ENCODE measurements at places on chromosomes 2 and 18.

- DNase-seq: no peak
These were observed 20.4 kb upstream of the MTERF4 start for GRCh38 chr2:241122376-241123002.

DNA sequence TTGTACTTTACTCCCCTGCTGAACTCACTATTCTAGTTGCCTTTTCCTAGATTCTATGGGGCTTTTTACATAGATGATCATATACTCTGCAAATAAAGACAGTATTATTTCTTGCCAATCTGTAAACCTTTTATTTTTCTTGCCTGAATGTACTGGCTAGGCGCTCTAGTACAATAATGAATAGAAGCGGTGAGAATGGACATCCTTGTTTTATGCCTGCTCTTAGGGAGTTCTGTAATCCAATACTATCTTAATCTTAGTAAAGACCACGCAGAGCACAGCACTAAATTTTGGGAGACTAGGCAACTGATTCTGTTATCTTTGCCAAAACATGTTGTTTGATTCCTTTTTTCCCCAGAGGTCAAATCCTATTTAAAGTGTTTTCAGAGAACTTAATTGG is 7.0 kb downstream of the KRCC1 start:
- no peak for DNase-seq

DNA sequence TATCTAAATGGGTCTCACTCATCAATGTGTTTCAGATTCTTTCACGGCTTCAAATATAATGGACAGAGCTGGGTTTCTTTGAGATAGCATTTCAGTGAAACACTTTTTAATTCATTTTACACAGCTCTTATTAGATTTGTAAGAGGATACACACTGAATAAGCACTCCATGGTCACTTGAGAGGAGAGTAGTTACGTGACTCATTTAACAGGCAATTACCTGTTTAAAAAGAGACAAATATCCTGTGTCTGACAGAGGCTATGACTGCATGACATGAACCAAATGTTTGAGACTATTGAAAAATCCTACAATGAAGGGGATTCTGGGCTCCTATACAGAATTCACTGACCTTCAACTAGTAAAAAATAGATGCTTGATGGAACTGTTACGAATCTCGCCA is 786.9 kb downstream of the EPHA4 start:
- DNase-seq: no peak

DNA sequence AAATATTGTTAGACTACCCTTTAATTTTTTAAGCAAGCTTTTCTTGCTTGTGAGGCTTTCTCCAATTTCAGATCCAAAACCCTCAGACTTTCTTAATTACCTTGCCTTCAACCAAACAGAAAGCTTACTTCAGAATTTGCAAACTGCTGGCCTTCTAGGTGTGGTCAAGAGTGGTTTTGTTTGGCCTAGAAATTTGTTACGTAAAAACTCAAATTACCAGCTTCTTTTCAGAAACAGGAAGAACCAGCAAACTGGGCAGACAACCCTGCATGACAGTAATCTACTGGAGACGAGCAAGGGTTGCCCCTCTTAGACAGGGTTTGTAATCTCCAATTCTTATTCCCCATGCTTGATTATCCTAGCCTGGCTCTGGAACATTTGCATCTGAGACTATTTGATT is 27.1 kb downstream of the SRBD1 start:
- no peak for DNase-seq

DNA sequence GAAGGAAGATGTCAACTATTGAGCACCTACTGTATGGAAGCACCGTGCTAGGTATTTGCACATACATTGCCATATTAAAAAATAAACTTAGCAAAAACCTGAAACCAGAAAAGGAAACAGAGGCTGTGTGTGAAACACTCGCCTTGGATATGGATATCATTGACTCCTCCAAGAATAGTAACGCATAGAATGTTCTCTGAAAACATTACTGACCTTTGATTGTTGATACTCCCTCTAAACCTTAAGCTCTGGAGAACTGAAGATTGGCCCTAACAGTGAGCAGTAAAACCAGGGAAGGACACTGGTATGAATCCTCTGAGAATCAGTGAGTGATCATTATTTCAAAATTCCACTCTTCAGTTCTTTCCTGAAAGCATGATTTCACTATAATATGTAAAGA is 236.8 kb downstream of the CDH20 start:
- DNase-seq: no peak

DNA sequence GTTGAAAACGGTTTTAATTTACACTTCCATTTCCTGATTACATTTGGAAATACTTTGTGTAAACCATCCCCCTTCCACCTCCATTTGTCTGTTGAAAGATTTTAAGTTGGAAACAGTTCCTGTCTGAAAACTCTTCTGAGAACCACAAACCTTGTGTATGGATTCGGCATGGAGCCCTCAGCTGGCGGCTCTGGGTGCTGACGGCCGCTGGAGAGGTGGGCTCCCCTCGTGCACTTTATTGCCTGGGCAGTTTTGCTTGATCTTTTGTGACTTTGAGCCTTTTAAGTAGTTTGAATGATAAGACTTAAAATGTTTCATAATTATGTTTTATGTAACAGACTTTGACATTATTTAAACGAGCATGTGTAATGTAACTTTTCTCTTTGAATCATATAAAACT is 11.1 kb downstream of the KLF11 start:
- no peak for DNase-seq

Measured in T-helper 2 cell (primary cell).